Activated CD4-positive, alpha-beta memory T cell treated with anti-CD3 and anti-CD28 coated beads for 36 hours (primary cell): ENCODE measurements at places on chromosomes 6 and 20. TPM values are rescaled to one million over a fixed set of nuclear protein-coding genes. Genes with fewer than 3 reads are reported as not detected.

OPN5 gene
- not detected for total RNA-seq

DNA sequence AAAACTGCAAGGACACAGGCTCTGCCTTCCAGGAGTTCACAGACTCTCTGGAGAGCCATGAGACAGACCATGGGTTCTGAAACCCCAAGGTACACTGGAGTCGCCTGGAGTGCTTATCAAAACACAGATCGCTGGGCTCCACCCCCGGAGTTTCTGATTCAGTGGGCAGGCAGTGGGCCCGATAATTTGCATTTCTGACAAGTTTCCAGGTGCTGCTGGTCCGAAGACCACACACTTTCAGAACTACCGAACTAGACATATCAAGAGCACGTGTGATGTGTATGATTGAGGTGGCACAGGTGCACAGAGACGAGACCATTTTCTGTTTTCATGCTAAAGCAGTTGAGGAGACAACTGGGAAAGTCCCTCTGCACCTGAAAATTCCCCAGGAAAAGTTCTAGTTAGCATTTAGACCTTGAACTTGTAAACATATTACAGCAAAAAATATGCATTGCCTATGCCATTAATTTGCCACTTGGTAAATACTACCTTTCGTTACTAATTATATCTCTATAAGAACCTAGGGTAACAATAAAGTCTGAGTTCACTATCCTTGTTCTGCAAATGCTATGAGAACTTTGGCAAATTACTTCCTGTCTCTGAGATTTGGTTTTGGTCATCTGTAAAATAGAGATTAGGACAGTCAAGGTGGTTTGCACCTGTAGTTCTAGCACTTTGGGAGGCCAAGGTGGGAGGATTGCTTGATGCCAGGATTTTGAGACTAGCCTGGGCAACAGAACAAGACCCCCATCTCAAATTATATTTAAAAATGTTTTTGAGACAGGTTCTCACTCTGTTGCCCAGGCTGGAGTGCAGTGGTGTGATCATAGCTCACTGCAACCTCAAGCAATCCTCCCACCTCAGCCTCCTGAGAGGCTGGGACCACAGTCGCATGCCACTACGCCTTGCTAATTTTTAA is 14.3 kb upstream of the PIM1 start:
- DNase-seq, result peak; percentile 90

GRCh38 chr6:51830666-51831065 is 256.7 kb downstream of the PKHD1 start:
- no peak for DNase-seq

- DNase-seq, result no peak
Measured at GRCh38 chr6:138849791-138850190, 53.9 kb downstream of the ECT2L start.

DNA sequence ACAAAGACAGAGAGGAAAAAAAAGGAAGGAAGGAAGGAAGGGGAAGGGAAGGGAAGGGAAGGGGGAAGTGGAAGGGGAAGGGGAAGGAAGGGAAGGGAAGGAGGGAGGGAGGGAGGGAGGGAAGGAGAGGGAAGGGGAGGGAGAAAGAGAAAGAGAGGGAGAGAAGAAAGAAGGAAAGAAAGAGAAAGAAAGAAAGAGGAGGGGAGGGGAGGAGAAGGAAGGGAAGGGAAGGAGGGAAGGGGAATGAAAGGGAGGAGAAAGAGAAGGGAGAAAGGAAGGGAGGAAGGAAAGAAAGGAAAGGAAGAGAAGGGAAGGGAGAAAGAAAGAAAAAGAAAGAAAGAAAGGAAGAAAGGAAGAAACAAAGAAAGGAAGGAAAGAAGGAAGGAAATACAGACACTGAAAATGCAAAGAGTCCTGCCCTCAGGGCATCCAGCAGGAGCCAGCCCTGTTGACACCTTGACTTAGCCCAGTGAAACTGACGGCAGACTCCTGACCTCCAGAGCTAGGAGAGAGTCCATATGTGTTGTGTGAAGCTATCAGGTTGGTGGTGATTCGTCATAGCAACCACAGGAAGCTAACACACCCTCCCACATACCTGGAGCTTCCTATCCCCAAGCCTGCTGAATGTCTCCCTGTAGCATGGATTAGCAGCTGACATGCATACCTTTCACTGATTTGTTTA is 58.7 kb upstream of the SULF2 start:
- no peak for DNase-seq

GRCh38 chr6:66948106-66948505 is 1241.1 kb upstream of the EYS start:
- no peak for DNase-seq

DNA sequence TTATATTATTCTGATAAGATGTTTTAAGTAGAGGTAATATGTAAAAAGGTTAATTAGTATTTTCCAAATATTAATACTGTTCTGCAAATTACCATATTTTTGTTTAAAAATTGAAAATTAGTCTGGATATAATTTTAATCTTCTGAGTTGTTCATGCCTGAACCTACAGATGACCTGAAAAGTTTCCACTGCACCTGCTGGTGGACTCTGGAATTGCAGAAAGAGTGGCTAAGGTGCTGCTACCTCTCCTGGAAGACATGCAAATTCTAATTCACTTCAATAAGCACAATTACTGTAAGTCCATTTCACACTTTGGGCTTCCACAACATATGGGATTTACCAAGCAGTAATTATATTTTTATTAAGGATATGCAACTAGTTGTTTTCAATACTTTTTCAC is 77.7 kb upstream of the OLIG3 start:
- DNase-seq, result peak; percentile 78

- peak; percentile 31 for DNase-seq
Measured at GRCh38 chr6:72649032-72649984, 27.4 kb downstream of the KCNQ5 start.

GRCh38 chr20:61437280-61438206 is 185.5 kb downstream of the CDH4 start:
- no peak for DNase-seq
